ENCODE measurements at places on chromosomes 6 and 20.

- no peak for DNase-seq
These were observed at the start of gene SLC17A9 for GRCh38 chr20:62952373-62952967. Gene SLC17A9, plus strand, starts transcription at chr20:62952709. Its CDS starts 122 bp downstream, at chr20:62952831.

DNA sequence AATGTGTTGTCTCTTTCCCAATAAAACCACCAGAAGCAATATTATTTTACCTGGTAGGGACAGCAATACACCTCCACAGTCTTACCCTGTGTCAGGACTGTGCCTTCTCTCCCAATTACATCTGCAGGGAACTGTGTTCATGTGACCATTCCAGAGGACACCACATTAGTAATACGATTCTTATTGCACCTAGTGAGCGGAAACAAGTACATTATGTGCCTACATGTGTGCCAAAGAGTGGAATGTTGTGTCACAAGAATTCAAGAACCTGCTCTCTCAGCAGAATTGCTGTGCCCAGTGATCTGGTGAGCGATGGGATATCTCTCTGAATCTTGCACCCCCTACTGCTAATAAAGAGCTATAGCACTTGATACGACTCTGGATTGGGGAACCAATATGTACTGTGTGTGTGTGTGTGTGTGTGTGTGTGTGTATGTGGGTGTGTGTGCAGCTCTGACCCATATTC is 57.4 kb upstream of the FOXC1 start:
- DNase-seq: no peak

- no peak for DNase-seq
These were observed 44.1 kb upstream of the ATXN1 start for GRCh38 chr6:16805243-16805950.

- no peak for DNase-seq
These were observed 289.2 kb upstream of the CNR1 start for GRCh38 chr6:88455317-88455716.

GRCh38 chr6:104014163-104014959 is 845.4 kb downstream of the HACE1 start:
- DNase-seq: no peak

- no peak for DNase-seq
These were observed 34.1 kb downstream of the EZR start for GRCh38 chr6:158785036-158785435.

DNA sequence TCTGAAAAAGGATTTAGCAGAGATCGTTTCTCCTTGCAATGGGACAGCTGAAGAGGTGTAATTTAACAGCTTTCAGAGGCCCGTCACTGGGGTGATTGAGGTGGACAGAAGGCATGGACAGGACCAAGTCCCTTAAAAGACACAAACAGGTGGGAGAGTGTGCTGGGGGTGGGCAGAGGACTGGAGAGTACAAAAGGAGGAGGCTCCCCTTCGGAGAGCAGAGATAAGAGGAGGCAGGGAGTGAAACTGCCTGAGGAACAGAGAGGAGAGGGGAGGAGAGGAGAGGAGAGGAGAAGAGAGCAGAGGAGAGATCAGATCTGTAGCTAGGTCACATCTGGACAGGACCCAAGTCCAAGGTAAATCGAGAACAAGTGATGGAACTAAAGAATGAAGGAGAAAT is 48.6 kb upstream of the PKHD1 start:
- DNase-seq: no peak

DNA sequence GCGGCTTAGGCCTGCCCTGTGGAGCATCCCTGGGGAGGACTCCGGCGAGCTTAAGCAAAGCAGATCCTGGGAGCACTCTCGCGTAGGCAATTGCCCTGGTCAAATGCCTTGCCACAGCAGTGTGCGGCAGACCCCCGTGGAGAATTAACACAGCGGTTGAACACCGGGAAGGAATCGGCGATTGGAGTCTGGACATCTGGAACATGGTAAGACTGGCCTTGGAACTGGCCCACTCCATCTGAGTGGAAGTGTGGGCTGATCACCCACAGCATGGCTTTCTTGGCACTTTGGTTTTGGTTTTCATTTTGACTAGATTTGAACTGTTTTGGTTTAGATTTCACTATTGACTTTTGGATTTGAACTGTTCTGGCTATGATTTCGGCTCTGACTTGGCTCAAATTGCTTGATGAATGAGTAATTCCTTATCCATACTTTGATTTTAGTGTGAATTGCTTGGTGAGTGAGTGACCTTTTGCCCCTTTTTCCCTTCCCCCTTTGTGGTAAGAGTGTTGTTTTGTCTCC is 300.7 kb downstream of the RNGTT start:
- DNase-seq: no peak

DNA sequence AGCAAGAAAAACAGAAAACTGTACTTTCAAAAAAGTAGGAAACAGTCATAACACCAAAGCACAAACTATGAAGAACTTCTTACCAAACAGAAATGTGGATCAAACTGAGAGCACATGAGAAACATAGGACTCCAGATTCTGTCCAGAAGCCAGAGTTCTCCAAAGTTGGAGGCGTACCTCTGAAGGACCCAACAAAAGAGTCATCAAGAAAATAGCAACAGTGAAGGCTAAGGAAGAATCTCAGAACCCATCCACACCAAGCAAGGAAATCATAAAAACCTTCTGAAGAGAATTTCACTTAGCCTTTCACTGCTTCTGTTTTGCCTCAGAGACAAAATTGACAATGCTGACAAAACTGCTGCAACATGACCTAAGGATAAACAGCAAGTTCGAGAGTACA is 29.4 kb downstream of the HBS1L start:
- no peak for DNase-seq

DNA sequence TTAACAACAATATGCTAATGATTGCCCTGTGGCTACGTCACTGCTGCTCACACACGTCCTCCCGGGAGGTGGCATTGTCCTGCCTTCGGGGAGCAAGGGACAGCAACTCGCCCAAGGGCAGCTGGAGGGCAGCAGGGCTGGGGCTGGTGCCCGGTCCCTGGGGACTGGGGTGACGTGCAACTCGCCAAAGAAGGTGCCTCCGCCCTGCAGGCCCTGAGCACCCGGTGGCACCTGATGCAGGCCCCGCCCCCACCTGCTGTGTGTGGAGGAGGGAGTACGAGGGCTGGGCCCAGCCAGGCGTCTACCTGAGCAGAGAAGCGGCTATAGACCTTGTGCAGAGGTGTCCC is 64.8 kb upstream of the SLCO4A1 start:
- DNase-seq: no peak

DNA sequence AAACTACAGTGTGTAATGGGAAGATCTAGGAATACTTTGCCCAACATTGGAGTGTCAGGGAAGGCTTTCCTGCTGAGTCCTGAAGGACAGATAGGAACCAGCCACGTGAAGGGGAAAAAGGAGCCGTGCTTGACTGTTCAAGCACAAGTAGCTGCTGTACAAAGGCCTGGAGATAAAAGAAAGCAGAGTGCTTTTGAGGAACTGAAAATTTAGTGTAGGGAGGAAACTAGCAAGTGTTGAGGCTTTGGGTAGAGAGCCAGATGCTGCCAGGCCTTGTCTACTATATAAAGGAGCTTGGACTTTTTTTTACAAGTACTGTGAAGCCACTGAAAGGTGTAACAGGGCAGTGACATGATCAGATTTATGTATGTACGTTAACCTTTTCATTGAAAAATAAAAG is 39.0 kb downstream of the DSE start:
- DNase-seq: no peak

GRCh38 chr6:36050305-36050704 is 22.7 kb downstream of the MAPK14 start:
- no peak for DNase-seq

DNA sequence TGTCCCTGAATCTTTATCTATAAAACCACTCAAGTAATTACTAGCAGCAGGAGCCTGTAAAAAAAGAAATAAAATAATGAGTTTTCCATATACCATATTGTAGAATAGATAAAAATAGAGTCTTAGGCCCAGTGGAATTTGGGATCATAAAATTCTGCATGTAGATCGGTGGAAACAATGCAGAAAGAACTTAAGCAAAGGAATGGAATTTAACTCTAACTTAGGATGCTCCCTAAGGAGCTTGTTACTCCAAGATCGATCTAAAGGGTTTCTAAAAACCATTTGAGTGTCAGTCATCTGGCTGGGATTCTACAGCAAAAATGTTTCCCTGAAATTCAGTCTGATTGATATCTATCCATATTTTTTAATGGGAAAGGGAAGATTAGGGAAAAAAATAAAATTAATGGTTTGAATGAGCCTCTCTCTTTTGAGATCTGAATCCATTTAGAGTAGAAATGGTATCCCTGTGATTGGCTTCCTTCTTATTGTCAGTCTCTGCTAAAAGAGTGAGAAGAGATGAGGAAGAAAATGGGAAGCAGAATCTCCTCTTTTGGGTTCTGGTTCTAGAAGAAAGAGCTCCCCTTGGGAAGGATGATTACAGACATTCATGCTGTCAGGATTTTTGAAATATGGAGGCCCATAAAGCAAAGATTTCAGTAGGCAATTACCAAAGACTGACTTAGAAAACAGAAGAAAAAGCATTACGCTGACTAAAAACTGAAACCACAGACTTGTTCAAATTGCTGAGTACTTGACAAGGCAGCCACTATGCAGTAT is 564.3 kb upstream of the MARCKS start:
- no peak for DNase-seq

GRCh38 chr6:65170273-65170672 is 536.8 kb downstream of the EYS start:
- no peak for DNase-seq

- DNase-seq: no peak
These were observed 18.5 kb downstream of the RNF144B start for GRCh38 chr6:18405477-18406293.

- DNase-seq: no peak
These were observed 408.4 kb downstream of the MAFB start for GRCh38 chr20:40280616-40281015.

DNA sequence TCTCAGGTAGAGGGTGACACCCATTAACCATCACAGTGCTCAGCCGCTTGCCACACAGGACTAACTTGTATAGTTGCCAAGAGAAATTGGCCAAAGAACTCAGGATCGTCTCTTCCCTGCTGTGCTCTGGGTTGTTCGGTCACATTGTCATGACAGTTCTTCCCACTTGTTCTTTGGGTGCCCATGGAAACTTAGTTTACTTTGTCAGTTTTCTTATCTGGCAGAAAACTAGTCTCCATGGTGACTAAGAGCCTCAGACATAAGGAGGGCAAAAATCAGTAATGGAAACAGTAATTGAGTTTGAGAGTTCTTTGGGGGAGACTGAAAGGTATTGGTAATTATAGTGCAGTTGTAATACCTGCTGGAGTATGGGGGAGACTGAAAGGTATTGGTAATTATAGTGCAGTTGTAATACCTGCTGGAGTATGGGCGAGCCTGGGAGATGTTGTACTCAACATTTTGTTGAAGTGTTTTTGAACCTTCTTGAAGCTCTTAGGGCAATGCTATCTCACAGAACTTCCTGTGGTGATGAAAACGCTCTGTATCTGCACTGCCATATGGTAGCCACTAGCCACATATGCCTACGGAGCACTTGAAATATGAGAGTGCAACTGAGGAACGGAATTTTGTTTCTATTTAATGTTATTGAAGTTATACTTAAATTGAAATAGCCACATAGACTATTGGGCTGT is 95.2 kb upstream of the HDGFL1 start:
- DNase-seq: no peak

GRCh38 chr6:104885518-104886043 is 25.9 kb upstream of the HACE1 start:
- DNase-seq: no peak

DNA sequence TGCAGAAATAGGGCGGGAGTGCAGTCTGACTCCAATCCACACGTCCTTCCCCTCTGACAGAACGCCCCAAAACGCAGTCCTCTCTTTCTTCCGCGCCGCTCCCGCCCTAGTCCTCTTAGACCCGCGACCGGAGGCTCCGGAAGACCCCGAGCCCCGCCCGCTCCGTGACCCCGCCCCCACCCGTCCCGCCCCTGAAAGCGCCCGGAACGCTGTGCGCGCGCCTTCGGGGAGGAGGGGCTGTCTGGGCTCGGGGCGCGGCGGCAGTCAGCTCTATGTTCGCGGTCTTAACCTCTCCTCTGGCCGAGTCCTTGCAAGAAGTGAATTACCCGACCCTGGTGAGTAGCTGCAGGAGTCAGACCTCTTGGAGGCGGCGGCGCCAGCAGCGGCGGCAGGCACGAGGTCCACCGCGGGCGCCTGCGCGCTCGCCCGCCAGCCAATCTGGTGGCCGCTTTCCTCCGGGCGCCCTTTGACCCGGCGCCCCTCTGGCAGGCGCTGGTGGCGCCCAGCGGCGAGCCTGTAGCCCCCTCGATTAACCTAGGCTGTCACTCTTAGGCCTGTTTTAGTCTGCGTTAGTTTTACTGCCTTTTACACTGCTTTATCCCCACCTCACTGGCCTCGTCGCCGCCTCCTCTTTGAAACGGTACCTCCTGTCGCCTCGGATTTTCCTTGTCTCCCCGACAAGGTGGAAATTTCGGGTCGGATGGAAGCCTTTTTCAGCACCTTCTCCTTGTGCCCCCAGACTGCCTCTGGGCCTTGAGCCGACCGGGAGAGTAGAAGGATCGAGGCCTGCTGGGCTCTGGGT is at the start of gene MANEA:
Gene MANEA (plus strand): TSS at position 232 of the 802 bp plus-strand sequence. CDS start 8,905 bp downstream, outside the sequence.
- peak; percentile 58 for DNase-seq

GRCh38 chr20:23358563-23358906 is 3.4 kb upstream of the GZF1 start:
- no peak for DNase-seq

- no peak for DNase-seq
These were observed 52.0 kb upstream of the BMP2 start for GRCh38 chr20:6715401-6715941.

DNA sequence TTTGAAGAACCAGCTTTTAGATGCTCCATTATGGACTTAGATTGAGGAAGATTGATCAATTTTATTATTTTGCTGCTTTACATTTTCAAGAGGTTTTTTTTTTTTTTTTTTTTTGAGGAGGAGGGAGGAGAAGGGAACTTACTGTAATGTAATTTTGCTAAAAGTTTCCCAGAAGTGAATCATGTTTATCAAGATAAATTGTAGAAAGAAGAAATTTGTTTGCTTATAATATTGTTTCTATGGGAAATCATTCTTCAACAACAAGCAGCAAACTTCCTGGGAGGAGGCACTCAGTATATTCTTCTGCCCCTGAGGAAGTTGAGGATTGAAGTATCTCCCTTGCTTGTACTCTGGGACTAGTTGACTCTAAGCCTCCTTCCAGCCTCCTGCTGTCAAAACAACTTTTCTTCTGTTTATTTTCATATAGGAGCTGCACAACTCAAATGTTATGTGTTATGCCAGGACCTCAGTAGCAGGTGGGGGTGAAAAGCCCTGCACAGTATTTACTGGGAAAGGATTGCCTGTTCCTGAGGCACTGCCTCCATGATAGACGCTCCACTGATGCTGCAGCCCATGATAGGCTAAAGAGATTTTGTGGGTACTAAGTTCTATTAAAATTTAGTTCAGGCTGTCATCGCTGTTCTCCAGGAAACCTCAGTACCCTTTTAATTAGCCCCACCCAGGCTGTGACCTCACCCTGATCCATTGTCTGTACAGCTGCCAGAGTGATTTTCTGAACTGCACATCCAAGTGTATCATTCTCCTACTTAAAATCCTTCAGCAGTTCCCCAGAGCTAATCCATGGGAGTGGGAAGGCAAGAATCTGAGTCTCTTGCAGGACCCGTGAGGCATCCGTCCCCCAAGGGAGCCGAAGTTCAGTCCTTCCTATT is 51.9 kb downstream of the CARMIL1 start:
- no peak for DNase-seq

- DNase-seq: no peak
These were observed 61.4 kb downstream of the DNAH8 start for GRCh38 chr6:38776515-38776914.
